WTC11 (cell line): ENCODE measurements at places on chromosomes 3 and 15.
A peak's percentile ranks its signal among the peaks of the same experiment; 100 is the strongest.

- DNase-seq, result no peak
Observed at GRCh38 chr3:157872902-157873301, 233.3 kb downstream of the SHOX2 start.

- no peak for DNase-seq
Observed at GRCh38 chr3:160174621-160175020, 50.6 kb upstream of the C3orf80 start.

DNA sequence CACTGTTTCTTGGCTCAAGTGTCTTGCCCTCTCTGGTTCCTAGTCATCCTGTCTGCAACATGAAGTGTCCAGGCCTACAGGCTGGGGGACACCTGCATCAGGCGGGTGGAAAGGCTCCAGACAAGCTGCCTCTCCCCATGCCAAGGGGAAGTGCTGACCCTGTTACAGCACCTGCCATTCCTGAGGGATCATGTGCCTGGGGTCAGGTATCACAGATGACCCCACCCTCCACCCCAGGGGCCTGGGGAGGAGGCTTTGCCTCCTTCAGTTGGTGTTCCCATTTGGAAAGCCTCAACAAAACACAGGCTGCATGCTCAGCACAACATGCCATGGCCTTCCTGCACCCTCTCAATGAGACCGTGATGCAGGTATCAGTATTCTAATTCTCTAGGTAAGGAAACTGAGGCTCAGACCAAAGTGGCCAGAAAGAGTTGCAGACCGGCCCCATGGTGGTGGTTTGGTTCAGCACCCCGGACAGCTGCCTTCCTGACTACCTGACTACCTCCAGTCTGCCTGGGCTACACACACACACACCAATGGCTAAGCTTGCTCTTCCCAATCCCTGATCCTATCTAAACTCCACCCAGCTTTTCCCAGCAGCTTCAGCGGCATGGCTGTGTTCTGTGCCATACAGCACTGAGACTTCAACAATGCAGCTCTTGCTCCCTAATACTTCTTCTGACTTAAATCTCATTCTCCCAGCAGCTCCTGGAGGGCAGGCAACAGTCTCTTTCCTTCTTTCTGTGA is 69.7 kb upstream of the LINGO1 start:
- DNase-seq, result peak; percentile 80

DNA sequence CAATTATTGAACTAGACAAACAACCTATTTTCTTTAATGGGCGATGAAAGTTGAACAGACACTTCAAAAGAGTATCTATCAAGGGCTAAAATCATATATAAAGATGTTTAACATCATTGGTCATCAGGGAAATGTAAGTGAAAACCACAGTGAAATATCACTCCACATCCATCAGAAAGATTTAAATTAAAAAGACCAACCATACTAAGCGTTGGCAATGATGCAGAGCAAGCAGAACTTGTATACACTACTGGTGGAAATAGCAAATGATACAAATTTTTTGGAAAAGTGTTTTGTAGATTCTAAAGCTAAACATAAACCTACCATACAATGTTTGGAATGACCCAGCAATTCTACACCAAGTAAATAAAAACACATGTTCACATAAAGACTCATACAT is 65.9 kb upstream of the THBS1 start:
- no peak for DNase-seq

DNA sequence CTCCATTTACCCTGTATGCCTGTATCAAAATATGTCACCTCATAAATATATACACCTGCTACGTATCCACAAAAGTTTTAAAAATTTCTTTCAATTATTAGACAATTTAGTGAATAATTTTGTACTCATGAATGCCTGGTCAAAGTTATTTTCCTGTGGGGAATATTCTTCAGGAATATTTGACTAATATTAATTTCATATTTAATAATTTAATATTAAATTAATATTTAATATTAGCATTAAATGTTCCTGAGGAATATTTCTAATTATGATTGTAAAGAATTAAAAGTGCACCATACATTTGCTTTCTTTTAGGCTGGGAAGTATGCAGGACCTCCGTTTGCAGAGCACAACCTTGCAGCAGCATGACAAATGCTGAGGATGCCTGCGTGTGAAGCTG is 422.7 kb downstream of the C3orf38 start:
- DNase-seq, result no peak

DNA sequence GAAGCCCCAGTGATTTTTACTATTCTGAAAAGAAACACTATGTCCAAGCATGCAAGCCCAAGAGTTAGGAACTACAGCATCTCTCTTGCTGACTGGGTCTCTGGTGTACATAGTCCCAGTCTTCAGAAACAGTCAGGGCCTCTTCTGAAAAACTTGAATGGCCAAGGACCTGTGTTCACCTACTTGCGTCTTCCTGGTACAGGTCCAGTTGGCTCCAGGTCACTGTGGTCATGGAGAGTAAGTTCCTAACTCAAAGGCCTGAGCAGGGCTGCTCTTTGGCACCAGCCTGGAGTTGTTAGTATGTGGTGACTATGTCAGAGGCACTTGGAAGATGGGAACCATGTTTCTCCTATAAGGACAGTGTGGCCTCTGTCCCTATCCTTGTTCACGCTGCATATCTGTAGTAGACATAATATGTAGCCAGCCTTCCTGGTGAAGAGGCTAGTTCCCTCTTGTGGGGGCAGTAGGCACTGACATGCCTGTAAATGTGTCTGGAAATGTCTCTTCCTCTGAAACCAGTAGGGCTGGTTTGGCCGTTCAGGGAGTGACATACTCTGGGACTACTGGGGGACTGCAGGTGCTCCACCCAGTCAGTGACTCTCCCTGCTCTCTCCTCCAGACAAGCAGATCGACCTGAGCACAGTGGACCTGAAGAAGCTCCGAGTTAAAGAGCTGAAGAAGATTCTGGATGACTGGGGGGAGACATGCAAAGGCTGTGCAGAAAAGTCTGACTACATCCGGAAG is 2.6 kb upstream of the RBM15B start:
- DNase-seq, result no peak

GRCh38 chr3:124639406-124640237 is 90.6 kb upstream of the UMPS start:
- no peak for DNase-seq

- DNase-seq, result no peak
Observed at GRCh38 chr3:55368366-55368765, 118.7 kb downstream of the WNT5A start.

DNA sequence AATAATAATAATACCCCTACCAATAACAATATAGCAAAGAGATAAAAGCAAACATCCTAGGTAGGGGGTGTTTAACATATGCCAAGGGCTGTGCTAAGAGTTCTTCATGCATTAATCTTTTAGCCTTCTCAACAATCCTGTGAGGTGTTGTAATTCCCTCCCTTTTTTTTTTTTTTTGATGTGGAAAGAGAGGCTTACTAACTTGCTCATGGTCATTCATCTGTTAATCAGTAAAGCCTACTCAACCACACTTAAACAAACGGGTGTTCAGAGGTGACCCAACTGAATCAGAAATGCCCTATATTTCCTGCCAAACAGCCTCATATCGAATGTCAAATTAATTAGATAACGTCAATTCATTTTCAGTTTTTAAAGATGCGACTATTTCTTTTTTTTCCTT is 232.1 kb downstream of the CTNNB1 start:
- DNase-seq, result no peak

- DNase-seq, result no peak
Observed at GRCh38 chr3:16378920-16379319, 113.9 kb downstream of the OXNAD1 start.

DNA sequence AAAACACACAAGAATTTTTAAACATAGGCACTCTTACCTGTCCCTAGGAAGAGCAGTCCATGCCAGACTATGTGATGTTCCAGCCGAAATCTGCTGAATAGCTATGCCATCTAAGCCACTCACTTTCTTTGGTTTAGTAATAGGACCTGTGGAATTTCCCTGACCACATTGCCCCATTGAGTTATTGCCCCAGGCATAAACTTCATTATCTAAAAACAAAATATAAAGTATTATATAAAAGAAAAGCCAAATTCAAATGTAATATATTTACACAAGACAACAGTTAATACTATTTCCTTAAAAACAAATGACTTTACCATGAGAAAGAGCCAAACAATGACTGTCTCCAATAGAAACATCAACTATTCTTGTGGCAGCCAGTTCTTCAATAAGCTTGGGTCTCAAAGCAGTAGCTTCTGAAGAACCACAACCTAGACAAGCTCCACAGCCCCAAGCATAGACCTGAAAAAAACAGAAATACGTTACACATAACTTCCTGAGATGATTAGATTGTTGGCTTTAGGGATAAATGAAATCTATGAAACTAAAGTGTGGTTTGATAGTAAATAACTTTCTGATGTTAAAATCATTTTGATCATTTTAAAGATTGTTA is 84.3 kb downstream of the HERC1 start:
- no peak for DNase-seq

GRCh38 chr3:186118692-186119091 is 9.8 kb upstream of the ETV5 start:
- no peak for DNase-seq

GRCh38 chr15:68025835-68026424 is 28.2 kb upstream of the PIAS1 start:
- DNase-seq, result no peak

- no peak for DNase-seq
Observed at GRCh38 chr3:140088058-140088457, 153.1 kb downstream of the CLSTN2 start.
